ENCODE measurements at places on chromosomes 1 and 21.

DNA sequence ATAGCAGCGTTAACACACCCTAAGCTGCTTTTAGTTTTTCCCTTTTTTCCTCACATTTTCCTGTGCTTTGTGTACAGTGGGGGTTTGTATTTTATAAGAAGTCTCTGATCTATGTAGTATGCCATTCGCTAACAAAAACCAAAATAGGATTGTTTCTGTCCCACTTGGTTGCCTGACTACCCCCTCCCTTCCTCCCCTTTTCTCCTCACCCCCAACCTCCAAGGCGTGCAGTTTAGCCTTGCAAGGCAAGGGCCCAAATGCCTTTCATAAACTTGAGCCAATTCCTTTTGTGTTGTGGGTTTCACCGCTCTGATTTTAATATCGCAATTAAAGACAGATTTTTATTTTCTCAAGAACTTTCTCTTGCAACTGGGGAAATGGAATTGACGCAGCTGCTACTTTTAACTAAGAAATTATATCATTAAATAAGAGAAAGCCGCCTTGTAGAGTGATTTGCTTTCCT lies 276.9 kb downstream of the TM2D1 start:
- no peak for DNase-seq

DNA sequence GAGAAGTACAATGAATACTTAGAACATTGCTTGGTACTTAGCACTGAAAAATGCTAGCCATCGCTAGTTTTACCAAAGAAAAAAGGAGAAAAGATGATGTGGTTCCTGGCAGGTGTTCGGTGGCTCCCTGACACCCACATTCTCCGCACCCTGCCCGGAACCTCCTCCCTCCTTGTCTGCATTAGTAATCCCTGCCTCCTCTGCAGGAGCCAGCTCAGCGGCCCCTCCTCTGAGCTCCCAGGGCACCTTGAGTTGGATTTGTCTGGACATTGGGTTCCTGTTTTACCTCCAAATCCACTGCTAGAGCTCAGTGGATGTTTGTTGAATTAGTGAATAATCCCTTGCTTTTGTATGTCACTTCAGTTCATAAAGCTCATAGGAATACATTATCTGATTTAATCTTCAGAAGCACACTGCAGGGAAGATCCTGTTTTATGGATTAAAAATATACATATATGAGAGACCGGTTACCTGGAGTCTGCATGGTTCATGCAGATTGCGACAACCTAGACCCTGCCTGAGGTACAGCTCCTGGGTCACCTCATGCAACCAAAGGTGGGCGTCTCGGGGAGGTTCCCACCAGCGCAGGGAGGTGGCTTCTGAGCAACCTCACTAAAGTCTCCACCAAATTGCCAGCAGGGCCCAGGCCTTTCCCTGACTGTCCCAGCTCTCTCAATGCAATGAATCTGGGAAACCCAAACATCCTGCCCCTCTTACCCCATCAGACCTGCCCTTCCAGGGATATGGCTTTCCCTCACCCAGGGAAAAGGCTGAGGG lies 24.2 kb downstream of the PCAT6 start:
- no peak for DNase-seq

DNA sequence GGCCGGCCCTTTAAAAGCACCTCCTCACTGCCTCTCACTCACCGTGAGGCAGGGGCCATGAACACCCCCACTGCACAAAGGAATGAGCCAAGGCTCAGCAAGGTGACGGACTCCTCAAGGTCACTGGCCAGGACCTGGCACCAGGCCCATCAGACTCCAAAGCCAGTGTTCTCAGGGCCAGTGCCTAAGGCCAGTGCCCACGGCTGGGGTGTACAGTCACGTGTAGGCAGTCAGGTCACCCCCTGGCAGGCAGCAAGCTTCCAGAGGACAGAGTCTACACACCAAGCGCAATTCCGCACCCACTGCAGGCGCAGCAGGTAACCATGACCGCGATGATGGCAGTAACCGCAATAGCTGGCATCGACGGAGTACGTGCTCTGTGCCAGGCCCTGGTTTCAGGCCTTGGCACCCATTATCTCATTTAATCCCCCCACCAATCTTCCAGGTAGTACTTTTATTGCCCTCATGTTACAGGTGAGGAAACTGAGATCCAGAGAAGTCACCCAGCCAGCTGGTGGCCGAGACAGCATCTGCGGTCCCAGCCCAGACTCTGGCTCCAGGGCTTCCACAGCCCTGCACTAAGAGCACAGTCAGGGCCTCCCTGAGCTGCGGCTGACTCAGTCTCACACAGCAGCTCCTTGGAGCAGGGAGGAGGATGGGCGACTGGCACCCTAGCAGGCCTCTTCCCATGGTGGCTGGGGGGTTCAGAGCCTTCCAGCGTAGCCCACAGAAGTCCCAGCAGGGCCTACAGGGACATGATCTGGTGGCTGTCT lies 27.0 kb downstream of the RAP1GAP start:
- DNase-seq = no peak

- DNase-seq = no peak
These were observed 42.1 kb upstream of the DIP2A start for GRCh38 chr21:46416551-46416950.
